Camera-type eye (tissue), 1 donor: ENCODE measurements at places on chromosomes 1 and 21. TPM values are rescaled to one million over a fixed set of nuclear protein-coding genes. Genes with fewer than 3 reads are reported as not detected.

Gene G0S2
- total RNA-seq, result 9.5 TPM

Gene FCAMR
- not detected for total RNA-seq

Gene CD160
- total RNA-seq, result not detected

Gene WLS
- total RNA-seq, result 106 TPM

Gene RGSL1
- total RNA-seq, result not detected

Gene UCK2
- total RNA-seq, result 38.0 TPM

Gene TSPEAR
- not detected for total RNA-seq

Gene AK5
- total RNA-seq, result 11.2 TPM

Gene CC2D1B
- total RNA-seq, result 20.3 TPM

Gene PTGER3
- total RNA-seq, result 4.8 TPM

Gene NCF2
- total RNA-seq, result 8.9 TPM

Gene KRTAP11-1
- not detected for total RNA-seq

Gene TGFB2
- total RNA-seq, result 79.6 TPM

Gene LRRC38
- total RNA-seq, result 1.6 TPM

Gene GPX7
- 96.0 TPM for total RNA-seq

Gene CDK18
- 7.0 TPM for total RNA-seq

Gene CYYR1
- total RNA-seq, result 12.6 TPM

Gene NTMT2
- 0.99 TPM for total RNA-seq

Gene C1orf146
- not detected for total RNA-seq

Gene PTPRU
- total RNA-seq, result 77.4 TPM

Gene PPIAL4G
- not detected for total RNA-seq

Gene IBA57
- 13.7 TPM for total RNA-seq

Gene INKA2
- 5.1 TPM for total RNA-seq

Gene DEPDC1
- 8.6 TPM for total RNA-seq

Gene LPAR3
- 5.1 TPM for total RNA-seq

Gene PTTG1IP
- 172 TPM for total RNA-seq

Gene ATP6V1G3
- total RNA-seq, result not detected

Gene B3GALT5
- total RNA-seq, result 7.9 TPM

Gene UBXN11
- total RNA-seq, result 25.1 TPM

Gene ADGRL2
- 280 TPM for total RNA-seq

Gene INSRR
- 0.22 TPM for total RNA-seq

Gene NTRK1
- total RNA-seq, result 3.4 TPM

Gene KRTAP13-2
- not detected for total RNA-seq

Gene NHLH2
- total RNA-seq, result 18.4 TPM

Gene ADAMTS4
- 5.4 TPM for total RNA-seq

Gene DNAJC28
- total RNA-seq, result 3.2 TPM

Gene LCE1F
- total RNA-seq, result not detected

Gene GNAT2
- 21.8 TPM for total RNA-seq

Gene FAM177B
- total RNA-seq, result 0.82 TPM
